ENCODE measurements at places on chromosomes 5 and 9.

DNA sequence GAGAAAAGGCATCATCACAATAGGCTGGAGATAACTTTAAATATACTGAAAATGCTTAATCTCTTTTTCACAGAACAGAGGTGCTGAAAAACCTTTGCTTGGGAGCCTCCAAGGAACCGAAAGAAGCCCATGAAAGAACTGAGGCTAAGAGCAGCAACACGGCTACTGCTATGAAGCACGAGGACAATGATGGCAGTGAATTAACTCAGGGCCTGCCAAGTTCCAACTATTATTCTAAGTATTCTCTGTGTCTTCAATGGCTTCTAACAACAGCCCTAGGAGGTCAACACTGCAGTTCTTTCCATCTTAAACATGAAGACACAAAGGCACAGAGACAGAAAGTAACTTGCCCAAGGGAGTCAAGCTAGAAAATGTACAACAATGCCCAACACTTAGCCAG, 293.0 kb upstream of the DAP start:
- no peak for DNase-seq

DNA sequence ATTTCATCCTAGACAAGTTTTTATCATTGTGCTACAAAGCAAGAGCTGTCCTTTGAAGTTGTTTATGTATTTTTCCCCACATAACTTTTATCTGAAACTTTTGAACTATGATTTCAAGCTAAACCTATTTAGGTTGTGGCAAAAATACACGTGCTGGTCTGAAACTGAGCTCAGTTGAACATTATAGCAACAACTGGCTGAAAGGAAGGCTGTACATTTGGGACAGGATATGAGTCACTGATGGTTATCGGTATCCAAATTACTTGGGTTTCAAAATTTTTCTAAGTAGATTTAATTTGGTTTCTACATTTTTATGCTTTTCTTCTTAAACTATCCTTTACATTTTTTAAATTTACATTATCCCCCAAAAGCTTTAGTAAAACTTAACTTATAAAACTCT, 627.3 kb upstream of the NUDT12 start:
- no peak for DNase-seq

GRCh38 chr5:64190562-64191306, 25.1 kb downstream of the RNF180 start:
- DNase-seq = no peak

- DNase-seq = no peak
These were observed 165.8 kb upstream of the MAP3K1 start for GRCh38 chr5:56649569-56649968.

DNA sequence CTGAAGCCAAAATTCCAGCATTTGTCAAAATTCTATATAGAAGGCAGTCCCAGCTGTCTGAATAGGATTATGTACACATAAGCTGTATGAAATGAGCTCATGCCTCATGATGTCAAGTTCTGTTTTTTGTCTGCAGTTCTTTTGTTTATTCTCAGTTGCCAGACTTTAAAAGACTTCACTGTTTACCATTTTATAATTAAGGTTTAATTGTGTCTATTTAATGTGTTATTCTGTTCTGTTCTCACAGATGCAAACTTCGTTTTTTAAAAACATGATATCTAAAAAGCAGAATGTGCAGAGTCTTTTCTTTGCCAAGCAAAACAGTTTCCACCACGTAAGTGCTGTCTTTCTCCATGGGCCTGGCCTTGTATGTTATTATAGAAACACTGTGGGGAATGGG, 31.1 kb downstream of the ERAP1 start:
- no peak for DNase-seq

DNA sequence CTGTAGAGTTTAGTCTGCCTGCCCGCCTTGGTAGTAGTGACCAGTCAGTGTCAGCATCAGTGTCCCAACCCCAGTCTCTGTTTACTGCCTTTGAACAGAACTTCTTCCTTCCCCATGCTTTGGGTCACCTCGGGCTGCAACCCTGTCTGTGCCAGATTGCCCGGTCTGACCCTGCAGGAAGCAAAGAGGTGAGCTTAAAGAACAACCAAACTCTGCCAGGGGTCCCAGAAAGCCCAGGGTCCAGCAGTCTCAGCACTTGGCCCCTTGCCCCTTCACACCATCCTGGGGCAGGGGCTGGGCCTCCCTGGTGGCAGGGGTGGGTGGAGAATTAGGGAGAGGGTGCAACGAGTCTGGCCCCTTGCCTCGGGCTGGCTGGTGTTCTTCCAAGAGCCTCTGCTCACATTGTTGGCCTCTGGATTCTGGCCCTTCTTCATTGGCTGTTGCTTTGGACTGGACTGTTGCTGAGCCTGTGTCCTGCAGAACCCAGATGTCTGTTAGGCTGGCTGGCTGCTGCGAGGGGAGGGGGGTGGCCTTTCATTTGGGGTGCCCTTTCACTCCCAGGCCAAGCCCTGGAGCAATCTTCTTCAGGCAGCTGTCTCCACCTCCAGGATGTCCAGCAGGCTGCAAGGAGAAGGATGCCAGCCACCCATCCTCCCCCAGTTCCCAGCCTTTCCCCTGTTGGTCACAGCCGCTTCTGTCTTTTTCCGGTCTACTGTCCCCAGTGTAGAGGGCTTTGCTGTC, 51.2 kb downstream of the SAR1B start:
- DNase-seq = no peak

DNA sequence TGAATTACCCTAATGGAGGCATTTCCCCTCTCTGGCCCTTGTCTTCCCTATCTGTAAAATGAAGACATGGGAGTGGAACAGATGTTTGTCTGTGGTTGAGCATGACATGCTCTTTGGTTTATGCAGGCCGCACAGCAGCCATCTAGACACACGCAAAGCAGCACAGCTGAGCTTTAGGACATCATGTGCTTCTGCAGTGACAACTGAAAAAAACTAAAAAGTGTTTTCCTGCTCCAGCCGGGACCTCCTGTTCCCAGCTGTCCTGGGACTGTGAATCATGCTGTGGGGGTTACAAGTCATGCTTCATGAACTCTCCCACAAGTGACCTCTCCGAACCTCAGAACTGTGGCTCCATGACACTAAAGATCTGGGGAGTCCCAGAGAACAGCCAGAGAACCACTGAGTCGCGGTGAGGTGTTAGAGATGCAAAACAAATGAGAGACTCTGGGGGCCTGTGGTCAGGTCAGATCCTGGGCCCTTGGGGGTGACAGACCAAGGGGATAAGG, 1.7 kb downstream of the SMIM3 start:
- DNase-seq = no peak

All from occipital lobe (tissue), 3 donors.